ENCODE measurements at places on chromosomes 6 and 20.

- no peaks in the 10 kb centered on the region for H3K36me3 ChIP-seq
- no peak for DNase-seq
- no peaks in the 10 kb centered on the region for H3K27me3 ChIP-seq
These were observed 289.5 kb upstream of the SGK1 start for GRCh38 chr6:134607411-134607810.

DNA sequence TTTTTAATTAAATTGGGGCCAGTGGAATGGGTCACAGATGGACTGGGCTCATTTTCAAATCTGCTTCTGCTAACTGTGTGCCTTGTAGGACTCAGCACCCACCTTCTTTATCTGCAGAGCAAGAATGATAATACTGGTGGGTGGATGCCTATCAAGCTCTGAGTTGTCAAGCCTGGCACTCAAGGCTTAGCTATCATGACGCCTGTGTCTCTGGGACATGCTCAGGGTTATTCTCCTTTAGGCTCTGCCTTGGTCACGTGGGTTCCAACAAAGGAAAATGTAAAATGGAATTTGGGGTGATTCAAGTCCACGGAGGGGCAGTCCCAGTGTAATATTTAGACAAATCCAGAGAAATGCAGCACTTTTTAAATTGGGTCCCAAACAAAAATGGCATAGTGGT, 202.3 kb downstream of the TSHZ2 start:
- no peak overlapping the region for H3K4me3 ChIP-seq
- no peak for DNase-seq
- no peak overlapping the region for H3K27ac ChIP-seq
- peaks cover 6% of the 10 kb centered on the region for H3K4me1 ChIP-seq
- H3K27me3 ChIP-seq = no peaks in the 10 kb centered on the region

DNA sequence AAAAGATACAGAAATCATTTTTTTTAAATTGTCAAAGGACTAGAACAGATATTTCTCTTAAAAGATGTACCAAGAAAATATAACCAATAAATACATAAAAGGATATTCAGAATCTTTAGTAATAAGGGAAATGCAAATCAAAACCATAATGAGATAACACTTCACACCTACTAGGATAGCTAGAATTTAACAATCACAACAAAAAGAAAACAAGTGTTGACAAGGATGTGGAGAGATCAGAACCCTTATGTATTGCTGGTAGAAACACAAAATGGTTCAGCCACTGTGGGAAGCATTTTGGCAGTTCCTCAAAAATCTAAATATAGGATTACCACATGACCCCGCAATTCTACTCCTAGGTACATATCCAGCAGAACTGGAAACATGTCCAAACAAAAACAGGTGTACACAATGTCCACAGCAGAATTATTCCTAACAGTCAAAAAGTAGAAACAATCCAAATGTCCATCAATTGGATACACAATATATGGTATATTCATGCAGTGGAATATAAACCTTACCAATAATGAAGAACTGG, 211.0 kb downstream of the LRFN2 start:
- H3K36me3 ChIP-seq = no peaks in the 10 kb centered on the region
- no peak overlapping the region for H3K27ac ChIP-seq
- no peaks in the 10 kb centered on the region for H3K27me3 ChIP-seq
- no peak overlapping the region for H3K4me3 ChIP-seq
- H3K4me1 ChIP-seq = no peaks in the 10 kb centered on the region

GRCh38 chr20:20489648-20490341, 121.9 kb downstream of the INSM1 start:
- no peak overlapping the region for H3K27ac ChIP-seq
- no peaks in the 10 kb centered on the region for H3K4me1 ChIP-seq
- DNase-seq = no peak

GRCh38 chr6:65709099-65709830, 2.2 kb upstream of the EYS start:
- no peak overlapping the region for H3K27ac ChIP-seq
- H3K4me3 ChIP-seq = no peak overlapping the region
- no peak for DNase-seq
- no peaks in the 10 kb centered on the region for H3K36me3 ChIP-seq
- no peaks in the 10 kb centered on the region for H3K27me3 ChIP-seq

GRCh38 chr6:110326057-110326456, 32.1 kb downstream of the METTL24 start:
- no peaks in the 10 kb centered on the region for H3K27me3 ChIP-seq
- H3K36me3 ChIP-seq = no peaks in the 10 kb centered on the region
- peak overlapping the region; percentile 90 for H3K27ac ChIP-seq

DNA sequence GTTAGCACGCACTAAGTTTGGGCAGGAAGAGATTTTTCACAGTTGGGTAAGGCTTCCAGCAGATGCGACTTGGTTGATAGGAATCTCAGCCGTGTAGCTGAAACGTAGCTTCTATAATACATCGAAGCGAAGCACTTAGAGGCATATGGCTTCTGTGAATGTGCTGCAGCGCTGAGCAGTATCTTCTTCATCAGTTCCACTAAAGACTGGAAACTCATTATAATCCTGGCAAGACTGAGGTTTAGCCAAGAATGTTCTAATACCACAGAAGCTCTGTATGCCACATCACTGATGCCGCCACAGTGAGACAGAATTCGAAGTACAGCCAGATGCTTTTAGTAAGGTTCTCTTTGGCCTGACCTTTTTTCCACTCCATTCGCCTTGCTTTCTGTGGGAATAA, 680.2 kb upstream of the AGPAT4 start:
- H3K4me1 ChIP-seq = no peaks in the 10 kb centered on the region
- H3K27me3 ChIP-seq = no peaks in the 10 kb centered on the region
- no peaks in the 10 kb centered on the region for H3K36me3 ChIP-seq
- no peak overlapping the region for H3K4me3 ChIP-seq

DNA sequence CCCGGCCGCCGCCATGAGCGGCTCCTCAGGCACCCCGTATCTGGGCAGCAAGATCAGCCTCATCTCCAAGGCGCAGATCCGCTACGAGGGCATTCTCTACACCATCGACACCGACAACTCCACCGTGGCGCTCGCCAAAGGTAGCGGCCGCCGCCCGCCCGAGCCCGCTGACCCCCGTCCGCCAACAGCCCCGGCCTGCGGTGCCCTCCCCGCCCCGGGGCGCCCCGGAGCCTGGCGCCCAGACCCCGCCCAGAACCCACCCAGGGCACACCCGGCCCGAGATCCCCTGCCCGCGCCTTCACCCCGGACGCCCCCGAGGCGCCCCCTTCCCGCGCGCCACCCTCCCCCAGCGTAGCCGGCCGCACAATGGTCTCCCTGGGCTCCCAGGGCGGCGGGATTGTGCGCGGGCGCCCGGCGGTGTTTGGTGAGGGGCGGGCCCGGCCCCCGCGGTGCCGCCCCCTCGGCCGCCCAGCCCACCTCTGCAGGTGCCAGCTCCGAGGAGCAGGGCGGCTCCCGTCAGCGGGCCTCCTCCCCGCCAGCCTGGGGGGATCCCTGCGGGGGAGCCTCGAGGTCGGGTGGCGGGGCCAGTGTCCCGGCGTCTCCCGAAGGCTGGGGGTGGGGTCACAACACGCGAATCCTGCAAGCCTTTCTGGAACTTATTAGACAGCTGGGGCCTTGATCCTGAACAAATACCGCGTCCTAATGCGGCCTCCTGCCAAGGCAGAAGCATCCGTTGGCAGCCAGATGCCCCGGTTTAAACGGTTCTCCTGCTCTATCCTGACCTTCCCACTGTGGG, 577 bp downstream of the LSM14B start:
- peak overlapping the region; percentile 53 for H3K4me3 ChIP-seq
- peak; percentile 80 for DNase-seq
- H3K27me3 ChIP-seq = no peaks in the 10 kb centered on the region
- H3K4me1 ChIP-seq = peaks cover 20% of the 10 kb centered on the region
- H3K27ac ChIP-seq = peak overlapping the region; percentile 97

DNA sequence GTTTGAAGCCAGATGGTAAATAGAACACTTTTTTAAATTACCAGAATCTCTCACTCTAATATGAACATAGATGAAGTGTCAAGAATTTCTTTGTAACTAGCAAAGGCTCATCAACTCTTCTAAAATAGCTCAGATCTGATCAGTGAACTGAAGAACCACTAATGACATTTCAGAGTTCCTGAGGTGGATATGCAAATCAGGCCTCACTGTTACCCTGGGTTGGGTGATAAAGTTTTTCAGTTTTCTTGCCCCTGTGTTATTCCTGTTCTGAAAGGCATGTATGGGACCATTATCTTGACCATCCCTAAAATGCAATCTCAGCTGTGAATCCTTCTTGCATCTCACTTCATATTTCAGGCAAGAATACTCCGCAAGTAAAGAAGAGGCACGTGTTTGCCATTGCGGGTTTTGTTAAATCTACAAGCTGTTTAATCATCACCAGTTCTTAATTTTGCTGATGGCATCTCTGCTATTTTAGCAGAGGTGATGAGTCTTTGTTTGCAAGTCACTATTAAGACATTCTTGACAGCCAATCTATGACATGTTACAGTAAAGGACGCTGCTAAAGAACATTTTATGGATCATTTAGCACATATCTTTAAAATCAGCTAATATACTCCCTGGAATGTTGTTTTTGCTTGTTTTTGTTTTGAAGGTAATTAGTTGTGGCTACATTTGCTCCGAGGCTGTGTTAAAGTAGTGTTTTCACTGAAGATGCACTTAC, 47.9 kb downstream of the KHDC1L start:
- no peaks in the 10 kb centered on the region for H3K27me3 ChIP-seq
- H3K27ac ChIP-seq = no peak overlapping the region
- no peak for DNase-seq
- H3K4me3 ChIP-seq = no peak overlapping the region
- no peaks in the 10 kb centered on the region for H3K36me3 ChIP-seq
- no peaks in the 10 kb centered on the region for H3K4me1 ChIP-seq

DNA sequence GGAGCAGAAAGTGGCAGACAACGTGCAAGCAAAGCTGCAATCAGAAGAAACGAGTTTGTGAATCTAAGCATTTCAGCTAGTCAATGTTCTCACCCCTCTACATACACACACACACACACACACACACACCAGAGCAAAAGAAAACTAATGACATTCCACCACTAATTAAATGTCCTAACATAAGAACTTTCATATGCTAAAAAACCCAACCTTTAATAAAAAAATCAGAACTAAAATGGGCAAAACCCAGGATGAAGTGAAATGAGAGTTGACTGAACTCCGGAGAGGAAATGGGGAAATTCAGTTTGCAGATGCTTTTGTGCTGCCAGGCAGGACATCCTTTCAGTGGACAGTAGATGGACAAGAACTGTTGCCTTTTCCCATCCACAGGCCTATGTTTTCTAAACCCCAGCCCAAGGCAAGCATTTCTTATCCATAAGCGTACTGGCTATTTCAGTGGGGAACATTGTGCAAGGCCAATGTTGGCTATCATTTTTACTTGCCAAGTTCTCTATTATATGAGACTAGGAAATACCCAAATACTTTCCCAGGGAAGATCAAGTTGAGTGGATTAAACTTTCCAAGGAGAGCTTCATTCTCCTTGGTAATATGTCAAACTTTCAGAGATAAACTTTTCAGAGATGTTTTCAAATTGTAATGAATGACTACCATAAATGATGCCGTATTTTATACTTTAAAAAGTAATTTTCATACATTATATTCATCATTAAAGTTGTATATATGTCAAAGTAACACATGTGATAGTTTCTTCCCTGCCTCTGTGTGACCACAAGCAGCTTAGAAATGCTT, 27.3 kb downstream of the RIN2 start:
- H3K4me3 ChIP-seq = no peak overlapping the region
- H3K27me3 ChIP-seq = no peaks in the 10 kb centered on the region
- H3K36me3 ChIP-seq = no peaks in the 10 kb centered on the region
- peak overlapping the region; percentile 21 for H3K27ac ChIP-seq
- peak; percentile 27 for DNase-seq

GRCh38 chr6:142927904-142928303, 17.1 kb downstream of the HIVEP2 start:
- H3K27me3 ChIP-seq = no peaks in the 10 kb centered on the region
- H3K4me3 ChIP-seq = no peak overlapping the region
- H3K4me1 ChIP-seq = peaks cover 16% of the 10 kb centered on the region
- H3K27ac ChIP-seq = peak overlapping the region; percentile 91
- DNase-seq = no peak
- H3K36me3 ChIP-seq = no peaks in the 10 kb centered on the region

GRCh38 chr6:112874881-112875280, 527.8 kb downstream of the RFPL4B start:
- H3K27me3 ChIP-seq = no peaks in the 10 kb centered on the region
- H3K4me3 ChIP-seq = no peak overlapping the region
- H3K4me1 ChIP-seq = peaks cover 10% of the 10 kb centered on the region
- no peak overlapping the region for H3K27ac ChIP-seq
- no peaks in the 10 kb centered on the region for H3K36me3 ChIP-seq

- no peak overlapping the region for H3K4me3 ChIP-seq
- no peaks in the 10 kb centered on the region for H3K27me3 ChIP-seq
- no peaks in the 10 kb centered on the region for H3K36me3 ChIP-seq
- H3K27ac ChIP-seq = no peak overlapping the region
- no peak for DNase-seq
- H3K4me1 ChIP-seq = no peaks in the 10 kb centered on the region
These were observed 497.0 kb downstream of the MAFB start for GRCh38 chr20:40192081-40192480.

- no peak overlapping the region for H3K4me3 ChIP-seq
- DNase-seq = no peak
These were observed 46.9 kb downstream of the DLGAP4 start for GRCh38 chr20:36352843-36353553.

GRCh38 chr6:81735756-81736380, 16.6 kb downstream of the TENT5A start:
- no peak for DNase-seq
- no peaks in the 10 kb centered on the region for H3K4me1 ChIP-seq
- H3K27me3 ChIP-seq = no peaks in the 10 kb centered on the region
- no peak overlapping the region for H3K4me3 ChIP-seq
- no peak overlapping the region for H3K27ac ChIP-seq

GRCh38 chr6:154319231-154319858, 37.3 kb downstream of the IPCEF1 start:
- no peak overlapping the region for H3K4me3 ChIP-seq
- no peaks in the 10 kb centered on the region for H3K27me3 ChIP-seq
- DNase-seq = no peak
- H3K36me3 ChIP-seq = no peaks in the 10 kb centered on the region
- H3K27ac ChIP-seq = no peak overlapping the region

DNA sequence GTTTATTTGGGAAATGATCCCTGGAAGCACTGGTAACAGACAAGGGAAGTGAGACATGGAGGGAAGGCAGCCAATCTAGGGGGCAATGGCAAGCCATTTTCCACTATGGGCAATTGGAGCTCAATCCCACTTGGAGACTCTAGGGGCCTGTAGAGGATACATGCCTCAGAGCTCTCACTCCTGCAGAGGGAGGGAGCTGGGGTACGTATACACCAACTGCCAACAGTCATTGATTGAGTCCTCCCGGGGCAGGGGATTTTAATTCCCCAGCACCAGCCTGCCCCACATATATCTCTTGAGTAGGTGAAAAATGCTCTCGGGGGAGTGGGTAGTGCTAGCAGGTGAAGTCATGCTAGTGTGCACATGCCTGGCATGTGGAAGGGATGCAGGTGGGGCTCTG, 78.9 kb upstream of the KCNK16 start:
- DNase-seq = no peak
- H3K27ac ChIP-seq = no peak overlapping the region
- no peaks in the 10 kb centered on the region for H3K4me1 ChIP-seq
- no peak overlapping the region for H3K4me3 ChIP-seq
- H3K36me3 ChIP-seq = no peaks in the 10 kb centered on the region

GRCh38 chr6:109901976-109902375, 76.1 kb upstream of the GPR6 start:
- H3K4me1 ChIP-seq = no peaks in the 10 kb centered on the region
- no peaks in the 10 kb centered on the region for H3K36me3 ChIP-seq
- H3K4me3 ChIP-seq = no peak overlapping the region
- no peak overlapping the region for H3K27ac ChIP-seq
